Amniotic epithelial cell (primary cell): ENCODE measurements at places on chromosomes 2 and 18.
A peak's percentile ranks its signal among the peaks of the same experiment; 100 is the strongest.

DNA sequence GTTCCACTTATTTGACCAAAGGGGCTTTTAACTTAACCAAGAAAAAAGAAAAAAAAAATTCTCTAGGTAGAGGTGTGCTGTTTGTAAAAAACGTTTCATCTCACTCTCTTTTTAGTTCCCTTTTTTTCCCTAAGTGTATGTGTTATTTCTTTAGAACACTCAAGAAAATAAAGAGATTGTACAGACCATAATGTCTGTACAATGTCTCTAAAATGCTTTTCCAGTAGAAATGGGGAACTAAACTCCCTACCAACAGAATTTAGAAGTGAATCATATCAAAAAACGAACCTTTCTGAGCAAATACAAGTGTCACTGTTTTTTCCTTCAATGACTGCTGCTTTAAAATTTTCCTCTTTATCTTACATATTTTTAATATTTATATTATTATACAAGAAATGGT is 72.0 kb downstream of the CDH7 start:
- DNase-seq, result no peak

- peak; percentile 93 for DNase-seq
Observed at GRCh38 chr2:47488870-47489584, 86.1 kb downstream of the MSH2 start.

DNA sequence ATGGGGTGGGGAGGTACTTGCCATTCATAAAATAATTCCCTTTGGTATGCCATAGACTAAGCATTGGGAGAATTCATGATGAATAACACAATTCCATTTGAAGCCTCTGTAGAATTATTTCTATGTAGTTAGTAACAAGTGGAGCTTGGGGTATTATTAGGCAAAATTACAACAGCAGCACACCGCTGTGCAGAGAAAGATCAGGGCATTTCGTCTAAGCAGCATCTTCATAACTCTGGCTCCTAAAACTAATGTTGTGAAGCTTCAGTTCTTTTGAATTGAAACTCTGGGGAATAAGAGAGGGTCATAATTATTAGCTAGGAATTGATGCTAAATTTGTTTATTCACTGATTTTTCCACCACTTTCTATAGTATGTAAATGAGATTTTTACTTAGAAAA is 630.7 kb downstream of the DCC start:
- DNase-seq, result no peak

DNA sequence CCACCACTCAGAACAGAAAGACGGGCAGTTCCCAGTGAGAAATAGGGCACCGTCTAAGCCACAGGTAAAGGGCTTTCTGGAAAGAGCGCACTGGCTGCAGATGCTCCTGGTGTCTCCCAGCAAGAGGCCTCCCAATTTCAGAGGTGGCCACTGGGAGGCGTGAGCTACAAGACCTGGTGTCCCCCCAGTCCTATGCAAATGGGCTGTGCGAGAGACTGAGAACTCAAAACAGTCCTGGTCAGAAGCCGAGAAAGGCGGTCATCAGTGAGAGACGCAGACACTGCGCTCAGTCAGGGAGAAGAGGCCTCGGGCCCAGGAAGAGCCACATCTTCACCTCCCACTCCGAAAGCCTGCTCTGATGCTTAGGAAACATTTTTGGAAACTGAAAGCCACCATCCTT is 179.5 kb downstream of the EIPR1 start:
- DNase-seq, result no peak

- peak; percentile 55 for DNase-seq
Observed at GRCh38 chr2:46269001-46269400, 28.2 kb upstream of the EPAS1 start.

GRCh38 chr2:190912726-190913125 is 32.1 kb downstream of the GLS start:
- DNase-seq, result peak; percentile 66

DNA sequence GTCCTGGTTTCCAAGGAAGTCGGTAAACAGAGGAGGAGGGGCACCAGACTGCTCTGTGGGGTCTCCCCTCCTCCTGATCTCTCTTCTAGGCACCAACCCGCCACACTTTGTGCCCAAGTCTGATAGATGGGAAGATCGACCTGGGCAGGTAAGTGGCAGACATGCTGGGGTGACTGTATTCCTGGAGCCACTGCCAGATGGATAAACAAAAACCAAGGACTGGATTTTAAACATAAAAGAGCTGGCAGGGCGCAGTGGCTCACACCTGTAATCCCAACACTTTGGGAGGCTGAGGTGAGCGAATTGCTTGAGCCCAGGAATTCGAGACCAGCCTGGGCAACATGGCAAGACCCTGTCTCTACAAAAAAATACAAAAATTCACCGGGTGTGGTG is 181.2 kb downstream of the ANAPC1 start:
- DNase-seq, result no peak

- peak; percentile 91 for DNase-seq
Observed at GRCh38 chr2:181805228-181806038, 86.1 kb upstream of the ITPRID2 start.

DNA sequence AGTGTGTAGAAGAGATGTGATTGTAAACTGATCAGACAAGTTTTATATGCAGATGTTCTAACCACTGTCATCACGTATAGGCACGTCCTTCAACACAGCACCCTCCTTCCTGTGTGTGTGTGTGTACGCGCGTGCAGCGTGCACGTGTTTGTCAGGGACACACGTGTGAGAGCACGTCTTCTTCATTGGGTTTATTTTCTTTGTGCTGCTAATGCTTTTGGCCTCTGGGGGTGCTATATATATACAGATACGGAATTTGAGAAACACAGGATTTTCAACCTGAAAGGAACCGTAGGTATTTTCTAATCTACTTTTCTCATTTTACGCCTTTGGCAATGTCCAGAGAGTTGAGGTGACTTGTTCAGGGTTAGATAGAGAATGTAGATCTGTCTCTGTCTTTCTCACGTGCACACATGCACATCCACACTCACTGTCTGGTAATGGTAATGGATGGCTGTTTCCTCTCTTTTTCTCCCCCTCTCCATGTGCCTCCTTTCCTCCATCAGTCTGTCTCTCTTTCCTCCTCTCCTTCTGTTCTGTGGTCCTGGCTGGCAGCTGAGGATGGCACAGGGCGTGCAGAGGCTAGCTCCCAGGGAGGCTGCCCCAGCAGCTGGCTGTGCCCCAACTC is 13.4 kb upstream of the CELF4 start:
- no peak for DNase-seq

GRCh38 chr18:36355511-36355910 is 58.0 kb downstream of the FHOD3 start:
- DNase-seq, result no peak

- no peak for DNase-seq
Observed at GRCh38 chr2:161217597-161218185, 57.5 kb downstream of the TANK start.

DNA sequence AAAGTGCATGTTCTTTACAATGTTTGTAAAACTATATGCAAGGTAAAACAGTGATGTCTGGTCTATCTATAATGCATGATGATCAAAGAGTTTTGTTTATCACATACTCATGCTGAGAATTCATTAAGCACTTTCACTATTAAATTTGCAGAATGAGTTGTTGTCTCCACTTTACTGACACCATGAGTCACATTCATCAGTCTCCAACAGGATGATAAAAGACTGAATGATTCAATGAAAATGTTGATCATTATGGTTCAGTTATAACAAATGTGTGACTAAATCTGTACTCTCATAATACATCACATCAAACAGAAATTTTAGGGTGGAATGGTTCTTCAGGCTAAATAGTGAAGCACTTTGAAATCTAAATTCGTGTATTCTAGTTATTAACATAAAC is 129.0 kb downstream of the ERBB4 start:
- DNase-seq, result no peak

DNA sequence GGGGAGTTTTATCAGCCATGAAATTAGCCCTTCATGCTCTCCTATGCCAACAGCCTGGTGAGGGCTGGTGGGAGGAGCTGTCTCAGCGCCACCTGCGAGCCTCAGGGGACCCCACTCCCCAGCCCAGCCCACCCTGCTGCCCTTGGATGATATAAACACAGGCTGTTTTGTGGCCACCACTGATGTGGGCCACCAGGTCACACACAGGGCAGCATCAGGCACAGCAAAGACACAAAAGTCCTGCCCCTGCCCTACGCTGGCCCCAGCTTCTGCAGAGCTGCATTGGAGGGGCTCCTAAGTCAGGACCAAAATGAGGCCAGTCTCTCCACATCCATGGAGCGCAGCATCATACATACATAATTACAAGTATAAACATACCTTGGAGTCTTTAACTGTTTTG is 110.6 kb upstream of the TEX51 start:
- no peak for DNase-seq

- peak; percentile 37 for DNase-seq
Observed at GRCh38 chr2:70686577-70687460, 81.2 kb downstream of the ADD2 start.

- peak; percentile 54 for DNase-seq
Observed at GRCh38 chr2:157150747-157151146, 106.8 kb upstream of the GALNT5 start.

DNA sequence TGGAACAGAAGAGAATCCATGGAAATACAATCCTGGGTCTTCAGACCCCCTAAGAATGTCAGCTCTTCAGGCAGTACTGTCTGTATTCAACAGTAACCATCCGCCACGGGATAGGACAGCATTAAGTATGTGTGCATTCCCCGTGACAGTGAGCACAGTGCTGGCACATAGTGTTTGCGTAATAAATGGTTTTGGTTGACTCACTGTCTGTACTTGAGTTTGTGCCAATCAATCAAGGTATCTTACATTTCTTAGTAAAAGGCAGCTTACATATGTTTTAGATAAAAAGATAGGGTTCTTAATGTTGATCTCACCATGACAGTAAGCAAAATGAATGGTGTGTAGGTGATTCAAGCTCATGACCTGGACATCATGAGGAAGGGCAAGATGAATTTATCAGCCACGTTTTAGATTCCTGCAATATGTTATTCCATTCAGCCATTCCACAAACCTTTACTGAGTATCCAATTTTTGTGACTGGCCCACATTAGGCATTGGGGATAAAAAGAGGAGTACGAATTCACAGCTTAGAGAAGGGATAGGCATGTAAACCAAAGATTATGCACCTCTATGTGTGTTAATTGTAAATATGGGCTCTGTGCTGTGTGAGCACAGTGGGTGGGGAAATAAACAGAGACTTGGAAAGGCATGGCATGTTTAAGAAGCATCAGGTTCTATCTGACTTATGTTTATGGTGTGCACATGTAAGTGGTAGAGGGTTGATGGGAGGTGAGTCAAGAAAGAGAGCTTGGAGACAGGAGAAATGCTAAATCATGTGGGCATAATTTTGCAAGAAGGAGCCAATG is 258.8 kb downstream of the SLC8A1 start:
- DNase-seq, result peak; percentile 66

GRCh38 chr2:30860003-30860725 is 52.9 kb upstream of the CAPN13 start:
- DNase-seq, result no peak

- no peak for DNase-seq
Observed at GRCh38 chr2:138780446-138780880, 273 bp upstream of the NXPH2 start.

- no peak for DNase-seq
Observed at GRCh38 chr2:27070653-27071276, 689 bp downstream of the OST4 start.

DNA sequence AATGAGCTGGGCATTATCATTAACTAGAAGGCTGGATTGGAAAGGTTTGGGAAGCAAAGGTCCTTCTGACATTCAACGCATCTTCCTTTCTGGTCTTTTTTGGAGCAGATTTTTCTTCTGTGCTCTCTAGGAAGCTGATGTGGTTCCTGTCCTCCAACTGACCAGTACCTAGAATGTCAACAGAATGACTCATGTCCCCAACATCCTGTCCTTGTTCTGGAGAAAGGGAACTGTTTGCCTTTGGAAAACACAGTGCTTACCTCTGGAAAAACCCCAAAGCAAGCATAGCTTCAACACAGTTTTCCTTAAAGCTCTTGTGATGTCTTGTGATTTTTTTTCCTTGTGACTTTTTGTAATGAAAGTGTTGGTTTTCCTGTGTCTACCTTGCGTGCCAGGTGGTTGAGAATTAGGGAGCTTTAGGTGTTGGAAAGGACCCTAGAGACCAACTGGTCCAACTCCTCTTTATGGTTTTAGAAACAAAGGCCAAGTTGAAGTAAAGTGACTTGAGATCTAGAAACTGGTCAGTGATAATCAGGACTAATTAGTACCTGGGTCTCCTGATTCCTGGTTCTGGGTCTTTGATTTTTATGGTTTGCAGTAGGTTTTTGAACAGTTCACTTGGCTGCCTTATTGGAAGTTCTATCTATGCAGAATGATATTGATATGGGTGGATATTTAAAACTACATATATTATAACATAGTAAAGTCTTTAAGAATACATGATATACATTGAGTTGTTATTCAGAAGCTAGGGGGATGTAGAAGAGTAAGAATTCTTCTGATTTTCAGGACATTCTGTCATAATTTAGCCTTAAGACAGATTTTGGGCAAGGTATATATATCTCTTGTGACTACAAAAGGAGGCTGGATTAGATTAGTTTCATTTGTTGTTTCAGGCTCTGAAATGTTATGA is 70.5 kb downstream of the FMNL2 start:
- DNase-seq, result no peak

- DNase-seq, result no peak
Observed at GRCh38 chr18:3901811-3902210, 451.8 kb downstream of the TGIF1 start.

DNA sequence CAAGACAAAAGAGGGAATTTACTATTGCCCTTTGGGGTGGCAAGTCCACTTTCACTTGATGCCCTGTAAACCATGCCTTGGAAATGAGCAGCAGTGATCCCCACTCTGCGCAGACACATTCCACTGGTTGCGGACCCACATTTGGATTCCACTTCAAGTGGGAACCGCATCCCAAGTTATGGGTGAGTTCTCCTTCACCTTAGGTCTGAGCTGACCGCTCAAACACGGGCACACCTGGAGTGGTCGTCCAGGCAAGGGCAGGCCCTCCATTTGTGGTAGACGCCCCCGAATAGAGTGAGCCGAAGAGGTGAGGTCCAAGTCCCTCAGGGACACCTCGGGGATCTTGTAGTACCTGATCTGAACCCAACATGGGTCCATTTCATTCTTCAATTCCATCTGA is 9.8 kb upstream of the AGXT start:
- DNase-seq, result no peak

DNA sequence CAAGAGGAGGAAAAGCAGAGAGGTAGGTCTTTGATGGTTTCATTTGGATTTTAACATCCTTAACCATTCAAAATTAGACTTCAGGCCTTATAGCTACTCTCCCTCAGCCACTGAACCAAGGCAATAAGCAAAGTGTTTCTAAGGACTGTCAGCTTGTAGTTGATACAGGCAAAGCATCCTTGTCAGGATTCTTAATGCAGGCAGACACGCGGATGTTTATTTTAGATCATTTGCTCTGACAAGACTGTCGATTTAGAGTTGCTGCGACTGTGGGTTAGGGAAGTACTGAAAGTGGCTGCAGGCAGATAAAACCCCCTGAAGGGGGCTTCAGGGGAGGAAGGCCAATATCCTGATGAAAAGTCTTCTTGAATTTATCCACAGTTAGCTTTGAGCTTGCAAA is 46.6 kb downstream of the CDH20 start:
- no peak for DNase-seq

DNA sequence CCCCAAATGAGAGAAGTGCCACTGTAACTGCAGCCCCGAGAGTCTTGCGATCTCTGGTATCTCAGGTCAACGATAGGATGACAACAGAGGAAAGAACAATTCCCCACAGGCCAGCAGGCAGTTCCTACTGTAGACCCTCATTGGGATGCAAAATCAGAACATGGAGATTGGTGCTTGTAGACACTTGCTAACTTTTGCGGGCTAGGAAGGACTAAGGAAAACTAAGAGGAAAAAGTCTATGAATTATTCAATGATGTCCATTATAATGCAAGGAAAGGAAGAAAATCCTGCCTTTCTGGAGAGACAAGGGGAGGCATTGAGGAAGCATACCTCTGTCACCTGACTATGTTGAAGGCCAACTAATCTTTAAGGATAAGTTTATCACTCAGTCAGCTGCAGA is 51.9 kb upstream of the CWC22 start:
- no peak for DNase-seq

- no peak for DNase-seq
Observed at GRCh38 chr2:96336873-96337272, 1.3 kb downstream of the NCAPH start.
